ENCODE measurements at places on chromosomes 4 and X. TPM values are rescaled to one million over a fixed set of nuclear protein-coding genes. Genes with fewer than 3 reads are reported as not detected.

Gene PAGE2B
- total RNA-seq, result not detected

Gene SCARB2
- total RNA-seq, result 225 TPM

Gene LRP2BP
- total RNA-seq, result 0.71 TPM

Gene TEX13C
- total RNA-seq, result 0.21 TPM

Gene SRPX
- 202 TPM for total RNA-seq

Gene USP17L18
- total RNA-seq, result not detected

Gene RAB39B
- total RNA-seq, result 0.56 TPM

Gene LNX1
- total RNA-seq, result 0.13 TPM

Gene CT45A5
- 35.2 TPM for total RNA-seq

Data from SK-MEL-5 (cell line).